CD4-positive, alpha-beta T cell treated with Interleukin-15 for 1 hour (primary cell): ENCODE measurements at places on chromosomes 1 and 21.

GRCh38 chr1:15799928-15800835 lies 7.3 kb downstream of the UQCRHL start:
- DNase-seq, result no peak

DNA sequence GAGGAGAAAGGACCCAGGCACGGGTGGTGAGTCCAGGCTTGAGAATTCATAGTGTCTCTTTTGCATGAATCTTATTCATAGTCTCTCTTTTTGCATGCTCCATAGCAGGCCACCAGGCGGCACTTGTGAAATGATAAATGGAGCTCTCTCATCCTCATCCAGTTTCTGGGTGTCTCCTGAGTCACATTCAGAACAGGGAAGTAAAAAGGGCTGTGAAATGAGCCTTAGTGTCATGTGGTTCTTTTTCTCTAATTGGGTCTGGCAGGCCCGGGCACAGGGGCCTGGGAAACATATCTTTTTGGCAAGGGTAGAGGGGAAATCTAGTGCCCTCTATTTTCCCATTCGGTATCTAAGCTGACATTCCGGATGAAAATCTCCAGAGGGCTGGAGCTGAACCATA lies 19.1 kb upstream of the NCF2 start:
- peak; percentile 64 for DNase-seq

GRCh38 chr21:18384771-18385170 lies 18.8 kb downstream of the TMPRSS15 start:
- DNase-seq, result no peak

DNA sequence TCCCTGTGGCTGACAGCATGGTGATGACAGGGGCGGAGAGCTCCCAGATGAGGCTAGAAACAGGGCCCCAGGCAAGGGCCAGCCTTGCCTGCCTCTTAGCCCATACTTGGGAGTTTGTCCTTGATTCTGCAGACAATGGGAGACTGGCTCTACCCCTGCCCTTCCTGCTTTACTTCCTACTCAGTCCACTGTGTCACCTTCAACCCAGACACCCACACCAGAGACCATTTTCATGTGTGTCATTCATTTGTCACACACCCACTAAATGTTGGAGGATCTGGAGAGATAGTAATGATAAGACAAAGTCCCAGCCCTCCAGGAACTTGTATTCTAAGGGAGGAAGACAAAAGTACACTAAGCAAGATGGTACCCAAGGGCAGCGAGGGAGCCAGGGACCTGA lies 43.7 kb downstream of the SYT6 start:
- DNase-seq, result no peak

GRCh38 chr1:201676197-201676596 lies 137.3 kb downstream of the NAV1 start:
- no peak for DNase-seq

GRCh38 chr1:109762821-109763645 lies 690 bp downstream of the EPS8L3 start:
- peak; percentile 55 for DNase-seq

GRCh38 chr1:175494011-175494554 lies 249.3 kb downstream of the TNR start:
- no peak for DNase-seq

- no peak for DNase-seq
Observed at GRCh38 chr1:242836423-242836822, 311.9 kb upstream of the PLD5 start.

GRCh38 chr1:206080026-206080820 lies 27.2 kb downstream of the RHEX start:
- DNase-seq, result no peak

DNA sequence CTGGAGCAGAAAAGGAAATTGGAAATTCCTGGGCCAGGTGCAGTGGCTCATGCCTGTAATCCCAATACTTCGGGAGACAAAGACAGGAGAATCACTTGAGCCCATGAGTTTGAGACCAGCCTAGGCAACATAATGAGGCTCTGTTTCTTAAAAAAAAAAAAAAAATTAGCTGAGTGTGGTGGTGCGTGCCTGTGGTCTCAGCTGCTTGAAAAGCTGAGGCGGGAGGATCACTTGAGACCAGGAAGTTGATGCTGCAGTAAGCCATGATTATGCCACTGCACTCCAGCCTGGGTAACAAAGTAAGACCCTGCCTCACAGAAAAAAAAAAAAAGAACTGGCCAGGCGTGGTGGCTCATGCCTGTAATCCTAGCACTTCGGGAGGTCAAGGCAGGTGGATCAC lies 56.7 kb downstream of the SRSF11 start:
- DNase-seq, result no peak

DNA sequence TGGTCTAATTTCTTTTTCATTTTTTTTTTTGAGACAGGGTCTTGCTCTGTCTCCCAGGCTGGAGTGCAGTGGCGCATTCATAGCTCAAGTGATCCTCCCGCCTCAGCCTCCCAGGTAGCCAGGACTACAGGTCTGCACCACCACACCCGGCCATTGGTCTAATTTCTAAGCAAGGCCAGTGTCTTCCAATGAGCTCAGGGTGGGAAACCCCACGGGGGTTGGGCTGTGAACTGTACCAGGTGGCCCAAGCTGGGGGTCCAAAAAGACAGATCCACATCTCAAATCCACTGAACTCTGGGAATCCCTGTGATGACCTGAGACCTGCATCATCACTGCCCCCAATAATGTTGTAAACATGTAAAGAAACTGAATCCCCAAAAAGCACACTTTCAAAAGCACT lies 79.5 kb downstream of the BCAR3 start:
- no peak for DNase-seq

DNA sequence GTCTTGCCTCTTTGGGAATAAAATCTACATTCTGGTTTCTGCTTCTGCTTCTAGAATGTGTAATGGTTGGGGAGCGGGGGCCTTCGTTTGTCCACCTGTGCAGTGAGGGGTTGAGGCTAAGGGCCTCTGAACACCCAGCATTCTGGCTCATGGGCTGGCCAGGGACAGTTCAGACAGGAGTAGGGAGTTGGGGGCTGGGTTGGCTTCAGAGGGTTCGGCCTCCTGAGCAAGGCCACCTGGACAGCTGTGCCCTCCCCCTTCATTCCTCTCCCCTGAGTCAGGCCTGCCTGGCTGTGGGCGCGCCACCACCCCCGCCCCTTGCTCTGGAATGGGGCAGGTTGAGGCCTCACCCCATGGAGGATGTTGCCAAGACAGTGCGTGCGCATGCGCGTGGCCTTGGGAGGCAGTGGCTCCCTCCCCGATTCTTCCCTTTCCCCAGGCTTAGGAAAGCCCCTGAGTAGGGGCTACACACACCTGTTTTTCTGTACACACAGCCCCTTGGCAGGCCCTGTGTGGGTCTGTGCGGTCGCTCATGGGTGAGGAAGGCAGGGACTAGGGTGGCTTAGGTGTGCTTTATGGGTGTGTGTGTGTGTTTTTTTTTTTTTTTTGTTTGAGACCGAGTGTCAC lies 57.0 kb downstream of the YARS1 start:
- no peak for DNase-seq

DNA sequence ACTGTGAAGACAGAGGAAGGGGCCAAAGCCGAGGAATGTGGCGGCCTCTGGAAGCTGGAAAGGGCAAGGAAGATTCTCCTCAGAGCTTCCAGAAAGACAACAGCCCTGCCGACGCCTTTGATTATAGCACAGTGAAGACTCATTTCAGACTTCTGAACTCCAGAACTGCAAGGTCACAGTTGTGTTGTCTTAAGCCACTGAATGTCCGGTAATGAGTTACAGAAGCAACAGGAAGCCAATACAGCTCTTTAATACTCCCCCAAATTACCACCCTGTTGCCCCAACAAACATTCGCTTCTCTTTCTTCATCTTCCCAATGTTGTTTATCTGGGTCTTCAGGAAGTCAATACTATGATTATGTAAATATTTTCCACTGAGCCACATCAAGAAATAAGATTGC lies 44.0 kb downstream of the ETS2 start:
- DNase-seq, result no peak

DNA sequence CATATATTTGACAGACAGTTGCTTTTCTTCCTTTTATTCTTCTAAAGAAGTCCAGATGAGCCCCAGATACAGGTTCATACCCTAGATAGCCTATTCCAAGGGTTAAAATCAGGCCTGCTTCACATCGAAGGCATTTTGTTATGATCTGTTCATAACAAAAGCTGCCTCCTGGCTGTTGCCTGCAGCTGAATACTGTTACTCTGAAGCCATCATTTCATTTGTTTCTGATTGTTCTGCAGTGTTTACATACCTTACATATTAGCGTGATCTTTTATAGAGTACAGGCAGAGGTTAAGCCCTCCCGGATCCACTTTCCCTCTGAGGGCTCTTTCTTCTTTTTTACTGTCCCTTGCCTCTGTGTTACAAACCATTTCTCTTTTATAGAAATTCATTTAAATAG lies 219.0 kb upstream of the HOOK1 start:
- DNase-seq, result no peak
